ENCODE measurements at places on chromosomes 7 and 10.

DNA sequence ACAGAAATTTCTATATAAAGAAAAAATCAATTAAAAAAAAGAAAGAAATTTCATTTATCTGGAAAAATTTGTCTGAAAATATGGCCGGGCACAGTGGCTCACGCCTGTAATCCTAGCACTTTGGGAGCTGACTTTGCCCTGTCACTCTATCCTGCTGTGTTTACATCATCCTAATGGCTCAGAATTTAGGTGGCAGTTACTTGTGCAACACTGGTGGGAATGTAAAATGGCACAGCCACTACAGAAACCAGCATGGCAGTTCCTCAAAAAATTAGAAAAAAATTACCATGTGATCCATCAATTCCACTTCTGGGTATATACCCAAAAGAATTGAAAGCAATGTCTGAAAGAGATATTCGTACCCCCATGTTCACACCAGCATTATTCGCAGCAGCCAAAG lies 405.2 kb upstream of the AUTS2 start:
- DNase-seq = no peak

DNA sequence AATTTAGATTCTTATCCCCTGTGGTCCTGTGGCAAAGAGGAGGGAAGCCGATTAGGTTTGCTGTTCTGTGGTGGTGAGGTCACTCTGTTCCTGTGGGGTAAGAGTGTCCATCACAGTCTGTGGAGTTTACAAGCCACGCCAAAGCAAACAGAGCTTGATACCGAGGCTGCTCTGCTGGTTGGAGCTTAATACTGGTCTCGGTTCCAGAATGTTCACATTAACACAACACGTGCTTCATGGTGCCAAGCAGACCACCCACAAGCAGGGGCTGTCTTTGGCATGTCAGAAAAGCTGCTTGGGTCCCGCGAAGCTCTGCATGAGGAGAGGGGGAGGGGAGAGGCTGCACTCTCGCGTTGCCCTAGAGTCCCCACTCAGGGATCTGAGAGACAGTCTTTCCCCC lies 47.5 kb downstream of the DNAJB6 start:
- no peak for DNase-seq

DNA sequence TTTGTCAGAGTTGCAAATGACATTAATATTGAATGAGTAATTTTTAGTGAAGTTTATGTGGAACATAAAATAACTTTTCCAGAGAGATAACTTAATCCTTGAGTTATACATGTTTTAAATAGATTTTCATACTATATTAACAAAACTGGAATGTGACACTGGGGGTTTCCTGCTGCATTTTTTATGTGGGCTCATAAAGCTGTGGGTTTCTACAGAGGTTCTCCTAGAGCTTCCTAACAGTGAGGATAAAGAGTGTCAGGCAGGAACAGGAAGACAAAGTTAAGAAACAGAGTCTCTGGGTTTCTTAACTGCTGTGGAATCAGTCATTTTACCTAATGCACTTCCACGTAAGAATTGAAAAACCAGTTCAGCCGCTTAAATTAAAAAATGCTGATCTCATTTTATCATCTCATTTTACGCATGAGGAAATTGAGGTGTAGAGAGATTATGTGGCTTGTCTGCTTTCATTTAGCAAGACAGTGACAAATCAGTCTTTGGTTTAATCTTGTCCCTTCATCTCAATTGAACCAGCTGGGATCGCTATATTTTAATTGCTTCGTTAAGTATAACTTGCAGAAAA lies 5.0 kb downstream of the CD36 start:
- no peak for DNase-seq

DNA sequence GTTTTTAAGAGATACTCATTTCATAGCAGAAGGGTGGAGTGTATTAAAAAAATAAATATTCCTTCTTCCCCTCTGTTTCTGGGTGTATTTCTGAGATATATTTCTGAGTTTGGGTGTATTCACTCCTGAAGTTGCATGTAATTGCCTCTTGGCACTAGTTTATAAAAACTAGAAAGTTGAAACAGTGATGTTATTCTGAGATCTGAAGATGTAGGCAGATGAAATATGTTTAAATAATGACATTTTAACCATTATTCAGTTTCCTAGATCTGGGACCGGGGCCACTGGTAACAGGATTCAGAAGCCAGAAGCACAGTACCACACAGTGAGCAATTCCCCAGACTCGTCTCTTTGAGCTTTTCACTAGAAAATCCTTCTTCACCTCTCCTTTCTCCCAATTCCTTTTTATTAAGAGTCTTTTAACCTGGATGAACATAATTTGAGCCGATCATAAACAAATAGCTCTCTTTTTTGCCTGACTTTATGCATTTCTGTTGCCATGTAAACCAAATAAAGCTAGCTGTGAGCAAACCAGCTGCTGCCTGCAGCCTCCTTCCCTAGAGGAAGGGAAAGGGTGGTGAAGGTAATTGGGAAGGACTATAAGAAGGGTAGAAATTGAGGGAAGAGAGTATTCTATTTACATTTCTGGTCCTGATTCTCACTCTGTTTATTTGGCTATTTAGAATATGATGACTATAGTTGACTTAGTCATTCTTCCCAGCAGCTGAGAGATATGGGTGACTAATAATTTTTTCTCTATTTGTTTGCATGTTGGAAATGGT lies 101.8 kb upstream of the STRIP2 start:
- DNase-seq = no peak

DNA sequence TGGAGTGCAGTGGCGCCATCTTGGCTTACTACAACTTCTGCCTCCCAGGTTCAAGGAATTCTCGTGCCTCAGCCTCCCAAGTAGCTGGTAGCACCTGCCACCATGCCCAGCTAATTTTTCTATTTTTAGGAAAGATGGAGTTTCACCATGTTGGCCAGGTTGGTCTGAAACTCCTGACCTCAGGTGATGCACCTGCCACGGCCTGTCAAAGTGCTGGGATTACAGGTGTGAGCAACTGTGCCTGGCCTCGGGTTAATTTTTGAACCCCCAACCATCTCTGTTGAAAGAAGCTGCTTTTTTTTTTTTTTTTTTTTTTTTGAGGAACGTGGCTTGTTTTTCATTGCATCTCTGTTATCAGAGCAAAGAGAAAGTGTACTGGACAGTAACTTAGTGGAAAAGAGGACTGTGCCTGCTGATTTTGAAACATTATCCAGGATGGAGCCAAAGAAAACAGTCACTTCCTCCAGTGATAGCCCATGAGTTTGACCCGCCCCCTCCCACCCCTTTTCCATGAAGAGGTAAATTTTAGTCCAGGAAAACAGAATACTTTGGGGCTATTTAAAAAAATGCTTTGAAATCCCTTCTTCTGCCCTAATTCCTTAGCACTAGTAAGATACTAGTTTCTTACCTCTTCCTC lies 38.3 kb downstream of the WBP1L start:
- no peak for DNase-seq

GRCh38 chr10:22927661-22928403 lies at the start of gene ARMC3:
Gene ARMC3, plus strand, starts transcription at chr10:22928053. Its CDS starts 3,944 bp downstream, at chr10:22931997.
- DNase-seq = peak; percentile 70

GRCh38 chr10:81961451-81962184 lies 86.6 kb downstream of the NRG3 start:
- DNase-seq = no peak

- DNase-seq = no peak
Observed at GRCh38 chr10:32372000-32372875, 25.3 kb upstream of the EPC1 start.
